Smooth muscle cell of trachea (primary cell): ENCODE measurements at places on chromosomes 5 and 9. TPM values are rescaled to one million over a fixed set of nuclear protein-coding genes. Genes with fewer than 3 reads are reported as not detected.

LHX6 gene
- not detected in 2 replicates for total RNA-seq

TBC1D13 gene
- total RNA-seq: 12.7 and 21.8 TPM in 2 replicates

FCHO2 gene
- total RNA-seq: 11.5 and 19.4 TPM in 2 replicates

STARD4 gene
- total RNA-seq: 52.3 and 93.4 TPM in 2 replicates

RAD17 gene
- total RNA-seq: 26.1 and 26.3 TPM in 2 replicates

GMCL2 gene
- total RNA-seq: under 0.01 TPM in 1 of 2 replicates, not detected in the other

DIRAS2 gene
- under 0.01 and 0.66 TPM in 2 replicates for total RNA-seq

PCDHB3 gene
- 0.29 and 0.50 TPM in 2 replicates for total RNA-seq

PCDHA9 gene
- under 0.01 TPM in 2 replicates for total RNA-seq

PRRX2 gene
- 44.4 and 50.0 TPM in 2 replicates for total RNA-seq

EIF4E1B gene
- total RNA-seq: not detected in 2 replicates

TRIM36 gene
- 0.29 and 0.33 TPM in 2 replicates for total RNA-seq

PSAT1 gene
- 35.9 and 43.5 TPM in 2 replicates for total RNA-seq

IFNA21 gene
- not detected in 2 replicates for total RNA-seq

LCN6 gene
- not detected in 2 replicates for total RNA-seq

PCDHGA2 gene
- total RNA-seq: 3.3 and 6.6 TPM in 2 replicates

ARID3C gene
- total RNA-seq: not detected in 2 replicates

DMGDH gene
- total RNA-seq: 2.5 and 5.1 TPM in 2 replicates

CKS2 gene
- total RNA-seq: 45.5 and 242 TPM in 2 replicates

FOXD4 gene
- 0.17 TPM in 1 of 2 replicates, not detected in the other for total RNA-seq

SOX30 gene
- under 0.01 TPM in 1 of 2 replicates, not detected in the other for total RNA-seq
